Stimulated activated CD4-positive, alpha-beta T cell treated with anti-CD3 and anti-CD28 coated beads, Interleukin-15, amount 100 ng/mL, for 1 hour (primary cell): ENCODE measurements at places on chromosomes 2 and 18.
A peak's percentile ranks its signal among the peaks of the same experiment; 100 is the strongest.

- DNase-seq, result no peak
These were observed 79.1 kb downstream of the LRRTM4 start for GRCh38 chr2:77443076-77443475.

- no peak for DNase-seq
These were observed 105.7 kb downstream of the MGAT5 start for GRCh38 chr2:134359367-134360081.

GRCh38 chr2:37637190-37637860 is 34.1 kb downstream of the CDC42EP3 start:
- no peak for DNase-seq

- no peak for DNase-seq
These were observed 16.5 kb downstream of the TMEM178A start for GRCh38 chr2:39682066-39682692.

DNA sequence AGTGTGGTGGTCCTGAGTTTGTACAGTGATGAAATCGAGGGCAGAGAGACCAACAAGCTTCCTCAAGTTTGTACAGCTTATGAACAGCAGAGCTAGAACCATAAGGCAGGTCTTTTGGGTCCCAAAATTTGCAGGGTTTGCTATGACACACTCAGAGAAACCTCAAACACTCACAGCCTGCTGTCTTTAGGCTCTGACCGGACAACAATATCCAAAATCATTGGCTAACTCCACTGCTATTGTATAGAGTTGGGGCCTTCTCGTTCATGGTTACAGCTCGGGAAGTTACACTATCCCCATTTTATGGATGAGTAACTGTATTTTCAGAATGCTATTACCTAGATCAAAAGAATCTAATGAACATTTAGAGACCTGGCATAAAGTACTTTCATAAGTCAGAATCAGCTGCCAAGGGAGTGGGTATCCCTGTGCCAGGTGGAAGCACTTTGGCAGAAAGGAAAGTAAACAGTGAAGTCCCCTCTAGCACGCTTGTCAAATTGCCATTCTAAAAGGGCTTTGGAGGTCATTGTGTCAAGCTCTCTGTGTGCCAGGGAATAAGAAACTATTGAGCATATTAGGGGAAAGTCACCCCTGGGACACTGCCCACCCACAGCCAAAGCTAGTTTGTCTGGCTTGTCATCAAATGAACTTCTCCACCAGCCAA is 331.8 kb downstream of the ALK start:
- no peak for DNase-seq

- no peak for DNase-seq
These were observed 60.3 kb downstream of the CERKL start for GRCh38 chr2:181596556-181596955.

DNA sequence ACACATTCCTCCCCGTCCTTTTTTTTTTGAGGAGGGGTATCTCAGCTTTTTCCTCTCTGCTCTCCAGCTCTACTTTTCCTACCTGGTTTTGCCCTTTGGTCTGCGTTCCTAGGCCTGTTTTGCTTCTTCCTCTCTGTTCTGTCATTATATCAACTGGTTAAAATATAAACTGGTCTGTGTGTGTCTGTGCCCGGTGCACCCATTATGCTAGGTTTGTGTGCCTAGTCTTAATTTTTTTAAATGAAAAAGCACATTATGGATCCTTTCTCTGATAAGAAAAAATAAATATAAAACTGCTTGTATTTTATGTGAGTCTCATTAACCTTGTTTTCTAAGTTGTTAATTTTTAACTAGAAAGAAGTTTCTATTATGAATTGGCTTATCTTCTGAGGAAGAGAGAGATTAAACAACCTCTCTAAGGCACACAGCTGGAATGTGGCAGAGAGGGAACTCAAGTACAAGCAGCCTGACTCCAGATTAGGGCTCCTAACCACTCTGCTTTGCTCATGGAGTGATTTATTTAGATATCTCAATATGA is 17.4 kb downstream of the SLC38A11 start:
- no peak for DNase-seq

DNA sequence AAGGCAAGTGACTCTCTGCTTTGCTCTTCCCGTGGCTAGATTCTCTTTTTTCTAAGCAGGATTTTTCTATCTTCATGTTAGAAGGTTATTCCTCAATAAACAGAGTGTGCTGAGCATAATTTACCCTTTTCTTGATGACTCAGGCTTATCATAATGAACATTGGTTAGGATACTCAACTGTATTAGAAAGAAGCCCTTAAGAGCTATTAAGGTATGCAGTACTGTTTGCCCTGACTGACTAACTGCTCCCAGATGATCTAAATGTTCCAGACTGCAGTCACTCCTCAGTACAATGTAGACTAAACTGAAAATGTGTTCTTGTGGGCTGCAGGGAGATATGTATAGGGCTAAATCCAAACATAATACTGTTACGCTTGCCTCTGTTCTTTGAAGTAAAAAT is 687.8 kb downstream of the NUP35 start:
- DNase-seq, result no peak

- DNase-seq, result no peak
These were observed 64.3 kb upstream of the ACSL3 start for GRCh38 chr2:222796413-222797103.

GRCh38 chr18:50065039-50065438 is 129.9 kb downstream of the MYO5B start:
- DNase-seq, result no peak

GRCh38 chr2:213500881-213501280 is 216.6 kb downstream of the SPAG16 start:
- no peak for DNase-seq

GRCh38 chr18:46899274-46899948 is 17.9 kb downstream of the PIAS2 start:
- no peak for DNase-seq

DNA sequence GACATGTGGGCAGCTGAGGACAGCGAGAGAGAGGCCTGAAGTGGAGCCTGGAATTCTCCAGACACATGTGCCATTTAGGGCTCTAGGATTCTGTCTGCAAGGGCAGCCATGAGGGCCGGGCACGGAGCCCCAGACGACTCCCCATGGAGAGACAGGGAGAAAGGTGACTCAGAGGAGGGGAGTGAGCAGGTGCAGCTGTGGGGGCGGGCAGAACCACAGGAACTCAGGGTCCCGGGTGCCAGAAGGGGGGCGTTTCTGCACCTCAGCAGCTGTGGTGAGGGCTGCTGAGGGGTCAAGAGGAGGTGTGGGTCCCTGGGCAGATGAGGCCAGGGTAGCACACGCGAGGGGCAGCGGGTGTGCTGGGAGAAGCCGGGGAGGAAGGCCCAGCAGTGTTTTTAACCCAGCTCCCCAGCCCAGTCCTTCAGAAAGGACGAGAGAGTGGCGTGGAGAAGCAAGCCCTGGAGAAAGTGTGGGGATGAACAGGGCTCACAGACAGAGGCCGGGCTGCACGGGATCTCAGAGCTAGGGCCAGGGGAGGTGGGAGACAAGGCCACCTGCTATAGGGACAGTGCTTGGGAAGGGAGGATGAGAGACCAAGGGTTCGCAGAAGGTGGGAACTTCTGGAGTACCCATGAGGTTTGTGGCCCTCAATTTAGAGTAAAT is 7.6 kb downstream of the GPR17 start:
- DNase-seq, result no peak

GRCh38 chr2:120219766-120220165 is 3.4 kb downstream of the TMEM185B start:
- DNase-seq, result no peak

DNA sequence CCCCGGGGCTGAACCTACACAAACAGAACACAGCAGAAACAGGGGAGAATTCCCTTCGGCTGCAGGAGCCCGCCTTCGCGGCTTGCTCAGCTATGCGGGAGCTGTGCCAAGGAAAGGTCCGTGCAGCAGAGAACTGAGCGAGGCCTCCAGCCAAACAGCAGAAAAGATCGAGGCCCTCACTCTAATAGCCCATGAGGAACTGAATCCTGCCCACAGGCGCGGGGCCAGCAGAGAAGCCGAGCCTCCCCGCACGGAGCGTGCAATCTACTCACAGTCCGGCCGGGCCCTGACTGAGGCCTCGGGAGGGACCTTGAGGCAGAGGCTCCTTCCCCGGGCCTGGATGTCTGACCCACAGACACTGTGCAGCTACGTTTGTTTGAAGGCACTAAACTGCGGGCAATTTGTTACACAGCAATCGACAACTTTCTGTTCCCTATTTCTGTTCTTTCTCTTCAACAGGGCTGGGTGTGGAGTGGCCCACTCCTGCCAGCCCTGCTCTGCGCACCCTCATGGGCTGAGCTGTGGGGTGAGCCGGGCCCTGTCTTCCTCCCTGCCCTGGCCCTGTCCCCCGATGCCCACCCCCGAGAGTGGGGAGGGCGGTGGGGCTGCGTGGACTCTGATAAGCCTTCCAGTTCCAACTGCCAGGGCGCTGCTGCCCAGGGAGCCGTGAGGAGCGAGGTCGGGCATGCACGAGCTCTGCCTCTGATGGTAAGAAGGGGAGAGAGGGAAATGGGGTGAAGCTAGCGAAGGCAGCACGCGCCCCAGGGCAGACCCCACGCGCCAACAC is 13.7 kb downstream of the HES6 start:
- DNase-seq, result no peak

GRCh38 chr18:6719098-6719846 is 10.2 kb upstream of the ARHGAP28 start:
- DNase-seq, result no peak

- no peak for DNase-seq
These were observed 733.8 kb upstream of the FANCL start for GRCh38 chr2:58974881-58975280.

DNA sequence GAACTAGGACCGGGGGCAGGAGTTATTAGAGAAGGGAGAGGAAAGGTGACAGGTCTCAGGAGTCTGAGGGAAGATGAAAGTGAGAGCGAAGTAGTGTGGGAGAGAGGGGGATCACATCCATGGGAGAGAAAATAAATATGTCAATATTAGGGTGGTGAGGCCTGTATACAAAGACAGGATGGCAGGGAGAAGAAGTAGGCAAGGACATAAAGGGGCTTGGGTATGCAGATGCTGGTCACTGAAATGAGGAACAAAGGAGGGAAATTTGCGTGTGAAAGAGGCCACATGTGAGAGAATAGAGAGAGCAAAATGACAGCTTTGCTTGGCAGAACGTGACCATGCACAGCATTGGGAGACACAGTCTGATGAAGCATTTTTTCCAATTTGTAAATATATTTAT is 13.6 kb downstream of the METAP1D start:
- no peak for DNase-seq

DNA sequence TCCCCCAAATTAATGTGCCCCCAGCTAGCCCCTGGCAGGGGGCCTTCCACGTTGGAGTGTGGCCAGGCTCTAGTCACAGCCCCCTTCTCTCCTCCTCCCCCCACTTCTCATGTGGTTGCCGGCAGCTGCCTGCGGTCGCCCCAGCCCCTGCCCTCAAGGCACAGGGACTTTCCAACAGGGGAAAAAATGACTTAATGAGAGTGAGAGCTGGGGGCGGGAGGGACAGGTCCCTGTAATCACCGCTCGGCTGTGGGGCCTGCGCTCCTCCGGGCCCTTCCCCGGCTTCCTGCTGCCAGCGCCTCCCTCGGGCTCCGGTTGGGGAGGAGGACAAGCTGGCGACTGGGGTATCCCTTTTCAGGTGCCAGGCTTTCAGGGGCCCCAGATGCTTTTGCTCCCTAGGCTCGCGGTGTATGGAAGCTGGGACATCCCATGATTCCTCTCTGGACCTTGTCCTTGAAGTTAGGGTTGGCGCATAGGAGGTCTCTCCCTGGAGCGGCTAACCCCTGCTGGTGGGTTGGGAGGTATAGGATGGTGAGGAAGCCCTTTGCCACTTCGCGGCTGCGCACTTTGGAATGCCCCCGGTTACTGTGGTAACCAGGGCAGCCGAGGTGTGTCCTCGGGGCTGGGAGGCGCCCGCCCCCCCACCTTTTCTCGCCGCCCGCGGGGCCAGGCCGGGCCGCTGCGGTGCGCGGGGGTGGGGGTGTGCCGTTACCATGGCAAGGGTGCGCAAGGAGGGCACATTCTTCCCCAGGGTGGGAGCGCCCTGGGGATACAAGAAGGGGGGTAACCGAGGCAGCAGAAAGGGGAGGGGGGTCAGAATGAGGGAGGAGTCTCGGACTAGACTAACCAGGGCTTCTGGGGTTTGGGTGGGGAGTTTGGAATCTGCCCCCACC is 16.1 kb downstream of the WNT10A start:
- DNase-seq, result peak; percentile 71

DNA sequence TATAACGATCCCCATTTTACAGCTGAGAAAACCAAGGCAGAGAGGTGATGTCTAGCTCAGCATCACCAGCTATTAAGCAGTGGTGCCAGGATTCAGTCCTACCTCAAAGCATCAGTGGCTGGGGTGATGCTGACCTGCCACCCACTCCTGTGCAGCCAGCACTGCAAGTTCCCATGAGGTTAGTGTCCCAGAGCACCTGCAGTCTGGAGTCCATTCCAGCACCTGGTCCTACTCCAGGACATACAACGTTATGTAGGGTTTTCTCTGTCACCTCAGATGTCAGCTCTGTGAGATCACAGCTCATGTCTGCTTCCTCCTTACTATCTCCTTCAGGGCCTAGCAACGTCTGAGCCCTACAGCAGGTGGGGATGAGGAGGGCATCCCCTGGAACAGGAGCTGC is 328.0 kb upstream of the HS6ST1 start:
- no peak for DNase-seq

- DNase-seq, result no peak
These were observed 235.9 kb downstream of the TFCP2L1 start for GRCh38 chr2:121049131-121049530.

DNA sequence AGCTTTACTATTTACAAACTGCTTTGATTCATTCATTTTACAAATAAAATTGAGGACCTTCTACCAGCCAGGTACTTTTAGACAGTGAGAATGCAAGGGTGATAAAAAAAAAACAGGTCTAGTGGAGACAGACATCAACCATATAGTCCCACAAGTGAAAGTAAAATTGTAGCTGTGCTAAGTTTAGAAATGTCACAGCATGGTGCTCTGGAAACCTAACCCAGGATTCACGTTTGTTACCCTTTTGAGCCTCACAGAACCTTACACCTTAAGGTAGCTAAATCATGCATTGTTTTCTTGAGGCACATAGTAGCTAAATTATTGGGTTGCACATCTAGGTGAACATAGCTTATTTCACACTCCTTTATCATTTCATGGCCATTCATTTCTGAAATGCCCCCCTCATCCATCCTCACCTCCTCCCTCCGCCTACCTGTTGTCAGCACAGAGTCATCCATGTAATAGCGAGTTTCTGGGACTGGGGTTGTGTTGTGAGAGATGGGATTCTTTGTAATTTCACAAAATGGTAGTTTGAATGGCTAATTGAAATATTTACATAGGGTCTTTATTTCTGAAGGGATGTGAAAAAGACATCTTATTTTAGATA is 7.1 kb downstream of the MTA3 start:
- DNase-seq, result no peak

DNA sequence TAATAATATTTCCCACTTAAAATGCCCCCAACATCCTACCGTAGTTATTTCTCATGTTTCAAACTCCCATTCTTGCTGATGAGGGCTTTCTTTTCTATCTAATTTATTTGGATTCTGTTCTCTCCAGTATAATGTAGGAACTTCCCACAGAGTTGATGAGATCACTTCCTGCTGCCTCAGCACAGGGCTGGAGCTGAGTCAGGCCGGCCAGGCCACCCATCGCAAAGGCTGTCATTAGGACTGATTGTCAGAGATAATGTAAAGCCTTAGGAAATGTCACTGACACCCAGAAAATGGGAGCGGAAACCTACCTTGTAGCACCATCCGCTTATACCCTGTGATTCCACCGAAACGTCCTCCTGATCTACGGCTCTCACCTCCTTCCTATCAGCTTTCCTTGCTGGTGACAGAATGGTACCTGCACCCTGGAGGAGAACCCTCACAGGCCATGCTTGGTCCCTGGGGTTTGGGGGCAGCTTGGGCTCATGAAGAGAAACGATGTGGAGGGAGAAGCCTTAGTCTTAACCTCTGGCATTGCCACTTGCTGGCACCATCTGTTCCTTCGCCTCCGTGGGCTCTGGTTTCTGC is 672.8 kb upstream of the ID2 start:
- DNase-seq, result no peak

- DNase-seq, result no peak
These were observed 42.1 kb downstream of the SRSF7 start for GRCh38 chr2:38708900-38709566.
